ENCODE measurements at places on chromosomes 16 and 17.
A peak's percentile ranks its signal among the peaks of the same experiment; 100 is the strongest.

GRCh38 chr17:3026856-3027751, 36.3 kb downstream of the OR1D5 start:
- no peak for DNase-seq

- no peak for DNase-seq
Observed at GRCh38 chr17:77693776-77694175, 264.7 kb upstream of the TNRC6C start.

DNA sequence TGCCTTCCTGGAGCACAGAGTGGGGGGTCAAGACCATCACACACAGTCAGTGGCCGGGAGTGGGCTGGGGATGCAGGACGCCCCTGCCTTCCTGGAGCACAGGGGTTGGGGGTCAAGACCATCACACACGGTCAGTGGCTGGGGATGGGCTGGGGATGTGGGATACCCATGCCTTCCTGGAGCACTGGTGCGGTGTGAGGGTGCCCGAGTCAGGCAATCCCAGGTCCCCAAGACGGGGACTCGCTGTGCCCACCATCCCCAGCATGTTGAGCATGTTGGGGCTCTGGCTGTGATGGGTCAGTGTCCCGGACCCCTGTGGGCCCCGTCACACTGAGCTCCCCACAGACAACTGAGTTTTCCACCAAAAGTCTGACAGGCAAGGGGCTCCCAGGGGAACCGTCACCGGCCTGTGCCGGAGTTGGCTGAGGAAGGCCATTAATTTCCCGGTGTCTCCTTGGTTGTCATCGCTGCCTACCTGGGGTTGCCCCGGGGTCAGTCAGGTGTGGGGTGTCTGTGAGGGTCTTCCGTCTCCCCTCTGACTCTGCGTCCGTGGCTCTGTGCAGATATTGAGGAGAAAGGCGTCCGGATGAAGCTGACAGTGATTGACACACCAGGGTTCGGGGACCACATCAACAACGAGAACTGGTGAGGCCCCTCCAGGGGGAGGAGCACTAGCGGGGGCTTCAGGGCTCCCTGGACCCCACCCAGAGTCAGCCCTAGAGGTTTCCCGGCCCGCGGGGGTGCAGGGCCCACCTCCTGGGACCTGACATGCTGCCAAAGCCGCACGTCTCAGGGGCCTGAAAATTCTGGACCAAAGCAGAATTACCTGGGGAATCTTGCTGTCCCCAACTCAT, 347.1 kb downstream of the SEC14L1 start:
- DNase-seq: no peak

DNA sequence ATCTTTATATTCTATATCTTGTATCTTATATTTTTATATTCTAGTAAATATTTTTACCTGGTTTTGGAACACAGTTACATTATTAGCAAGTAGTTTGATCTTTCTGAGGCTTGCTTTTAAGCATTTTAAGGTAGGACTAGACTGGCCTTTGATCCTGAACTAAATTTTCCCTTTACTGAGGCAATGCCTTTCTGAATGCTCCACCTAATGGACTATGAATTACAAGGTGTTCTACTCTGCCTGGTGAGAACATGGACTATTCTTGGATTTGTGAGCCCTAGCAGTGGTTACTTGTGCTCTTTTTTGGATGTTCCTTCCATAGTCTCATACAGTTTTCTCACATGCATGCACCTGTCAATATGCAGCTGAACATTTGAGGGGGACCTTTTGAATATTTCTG, 32.5 kb upstream of the SMIM36 start:
- no peak for DNase-seq

- DNase-seq: no peak
Observed at GRCh38 chr17:77503293-77503655, 362.5 kb downstream of the SEC14L1 start.

- DNase-seq: no peak
Observed at GRCh38 chr17:5184288-5184687, 7.4 kb downstream of the ZNF594 start.

- no peak for DNase-seq
Observed at GRCh38 chr16:86050591-86051367, 151.8 kb downstream of the IRF8 start.

DNA sequence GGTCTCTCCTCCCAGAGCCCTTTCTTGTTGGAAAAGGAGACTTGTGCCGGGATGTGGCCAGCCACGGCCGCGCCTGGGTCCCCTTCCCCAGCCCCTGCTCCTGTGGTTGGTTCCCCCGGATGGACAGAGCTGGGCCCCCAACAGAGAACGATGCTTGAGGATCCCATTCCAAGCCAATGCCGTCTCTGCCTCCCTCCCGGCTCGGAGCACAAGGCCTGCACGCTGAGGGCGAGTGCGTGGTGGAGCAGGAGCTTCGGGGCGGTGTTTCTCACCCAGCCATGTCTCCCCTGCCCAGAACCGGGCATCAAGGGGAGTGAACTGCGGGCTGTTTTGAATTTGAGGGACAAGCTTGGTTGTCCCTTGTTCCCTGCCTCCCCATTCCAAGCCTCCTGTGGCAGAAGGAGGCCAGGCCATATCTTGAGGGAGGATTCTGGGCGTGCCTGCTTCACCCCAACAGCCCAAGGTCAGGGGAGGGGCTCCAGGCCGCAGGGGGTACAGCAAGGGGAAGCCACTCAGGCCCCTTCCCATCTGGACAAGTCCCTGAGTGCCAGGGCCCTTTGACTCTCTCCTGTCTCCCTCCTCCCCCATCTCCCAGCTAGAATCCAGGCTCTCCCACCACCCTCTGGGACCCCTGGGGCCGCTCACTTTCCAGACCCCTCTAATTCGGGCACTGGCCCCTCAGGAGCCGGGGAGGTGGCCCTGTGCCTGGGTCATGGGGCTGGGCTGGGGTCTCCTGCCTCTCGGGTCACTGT, 43.6 kb downstream of the SOCS3 start:
- DNase-seq: no peak

- DNase-seq: peak; percentile 31
Observed at GRCh38 chr17:752620-753219, 656 bp upstream of the GEMIN4 start.

GRCh38 chr17:81382851-81383250, 12.4 kb upstream of the BAHCC1 start:
- no peak for DNase-seq

DNA sequence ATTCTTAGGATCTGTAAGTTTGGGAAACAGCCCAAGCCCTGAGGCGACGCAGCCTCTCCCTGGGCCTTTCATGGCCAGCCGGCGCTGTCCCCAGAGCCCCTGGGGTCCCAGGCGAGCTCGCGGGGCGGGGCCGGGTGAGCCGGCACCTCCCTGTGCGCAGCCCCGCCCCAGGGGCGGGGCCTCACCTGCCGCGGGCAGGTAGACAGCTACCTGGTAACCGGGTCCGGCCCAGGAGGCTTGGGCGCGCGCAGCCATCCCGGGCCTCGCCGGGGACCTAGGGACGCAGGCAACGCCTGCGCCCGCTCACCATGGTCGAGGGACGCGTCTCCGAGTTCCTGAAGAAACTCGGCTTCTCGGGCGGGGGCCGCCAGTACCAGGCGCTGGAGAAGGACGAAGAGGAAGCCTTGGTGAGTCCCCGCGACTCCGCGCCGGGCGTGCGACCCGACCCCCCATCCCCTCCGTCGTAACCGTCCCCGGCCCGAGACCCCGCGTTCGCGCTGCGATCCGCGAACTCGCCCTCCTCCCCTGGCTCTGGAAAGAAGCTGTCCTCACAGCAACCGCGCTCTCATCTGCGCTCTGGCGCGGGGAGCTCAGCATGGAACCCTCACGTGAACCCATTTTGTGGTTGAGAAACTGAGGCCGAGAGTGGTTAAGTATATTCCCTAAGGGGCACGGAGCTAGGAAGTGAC, at the start of gene ATP2C2:
ATP2C2 (plus strand) TSS at position 231 of the 689 bp plus-strand sequence; CDS start at position 309, 78 bp downstream.
- DNase-seq: no peak

DNA sequence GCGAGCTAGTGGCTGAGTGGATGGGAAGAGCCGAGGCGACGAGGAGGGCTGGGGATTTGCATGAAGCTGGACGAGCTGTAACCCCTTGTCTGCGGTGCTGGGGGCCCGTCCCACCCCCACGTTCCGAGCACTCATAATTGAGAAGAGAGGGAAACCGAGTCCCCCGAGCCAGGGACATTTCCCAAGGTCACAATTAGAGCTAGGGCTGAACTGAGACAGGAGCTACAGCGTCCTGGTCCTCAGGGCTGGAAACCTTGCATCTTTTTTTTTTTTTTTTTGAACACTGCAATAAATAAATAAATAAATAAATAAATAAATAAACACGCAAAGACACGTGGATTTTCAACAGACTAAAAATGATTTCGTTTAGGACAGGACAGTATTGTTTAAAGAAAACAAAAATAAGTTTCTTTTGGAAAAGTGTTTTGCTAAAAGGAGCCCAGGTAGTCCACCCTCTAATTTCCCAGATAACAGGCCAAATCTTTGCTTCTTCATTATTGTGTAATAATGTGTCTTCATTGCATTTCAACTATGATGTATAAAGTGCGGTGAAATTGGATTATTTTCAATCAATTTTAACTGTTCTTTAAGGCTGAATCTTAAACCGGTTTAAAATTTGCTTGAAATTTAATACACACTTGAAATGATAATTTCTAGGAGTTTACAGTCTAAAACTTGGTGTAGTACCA, 992 bp downstream of the GDPD1 start:
- DNase-seq: no peak

- no peak for DNase-seq
Observed at GRCh38 chr16:13350000-13350399, 448.6 kb downstream of the SHISA9 start.

- no peak for DNase-seq
Observed at GRCh38 chr17:50020841-50021599, 26.0 kb upstream of the DLX3 start.

DNA sequence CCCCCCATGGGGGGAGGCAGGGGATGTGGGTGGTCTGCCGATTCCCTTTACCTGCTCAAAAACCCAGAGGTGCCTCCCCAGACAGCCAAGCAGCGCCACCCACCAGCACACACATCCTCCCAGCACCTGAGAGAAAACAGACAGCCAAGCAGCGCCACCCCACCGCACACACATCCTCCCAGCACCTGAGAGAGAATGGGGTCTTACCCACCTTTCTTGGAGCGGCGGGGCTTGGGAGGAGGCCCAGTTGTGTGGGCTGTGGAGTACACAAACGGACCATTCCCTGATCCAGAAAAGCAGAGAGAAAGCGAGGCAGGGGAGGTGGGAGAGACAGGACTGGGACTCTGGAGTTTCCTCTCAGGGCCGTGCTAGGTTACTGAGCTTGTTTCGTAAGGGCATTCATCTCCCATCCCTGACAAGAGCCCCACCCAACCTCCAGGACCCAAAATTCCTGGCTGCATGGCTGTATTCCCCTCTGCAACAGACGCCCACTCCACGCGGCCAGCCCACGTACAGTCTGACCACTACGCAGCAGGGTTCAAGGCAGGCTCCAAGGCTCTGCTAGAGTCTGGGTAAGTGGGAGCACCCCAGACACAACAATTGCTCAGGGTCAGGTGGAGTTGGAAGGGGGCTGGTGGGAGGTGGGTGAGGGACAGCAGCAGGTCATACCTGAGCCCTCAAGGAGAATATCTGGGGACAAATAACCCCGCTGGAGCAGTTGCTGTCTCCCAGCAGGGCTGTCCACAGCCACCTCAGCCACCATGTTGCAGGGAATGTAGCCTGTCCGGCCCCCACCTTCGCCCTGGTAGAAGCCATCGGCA, 22.3 kb downstream of the TSPOAP1 start:
- DNase-seq: no peak

DNA sequence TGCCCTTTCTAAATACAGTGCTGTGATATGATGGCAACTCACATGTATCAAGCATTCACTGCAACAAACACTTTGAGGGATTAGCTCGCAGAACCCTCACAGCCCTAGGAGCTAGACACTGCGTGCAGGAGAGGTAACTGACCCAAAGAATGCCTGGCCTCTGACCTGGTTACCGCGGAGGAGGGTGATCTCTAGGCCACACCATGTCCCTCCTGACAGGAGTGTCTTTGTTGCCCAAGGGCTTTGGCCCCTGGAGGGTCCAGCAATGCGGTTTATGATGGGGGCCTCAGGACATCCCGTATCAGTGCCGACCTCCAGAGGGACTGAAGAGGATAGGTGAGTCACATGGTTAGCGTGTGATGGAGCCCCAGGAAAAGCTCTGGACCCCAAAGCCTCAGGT, 130.6 kb downstream of the MGAT5B start:
- no peak for DNase-seq

- no peak for DNase-seq
Observed at GRCh38 chr16:83686726-83687125, 121.1 kb upstream of the HSBP1 start.

GRCh38 chr17:5437721-5438317, 1.1 kb downstream of the C1QBP start:
- DNase-seq: peak; percentile 13

DNA sequence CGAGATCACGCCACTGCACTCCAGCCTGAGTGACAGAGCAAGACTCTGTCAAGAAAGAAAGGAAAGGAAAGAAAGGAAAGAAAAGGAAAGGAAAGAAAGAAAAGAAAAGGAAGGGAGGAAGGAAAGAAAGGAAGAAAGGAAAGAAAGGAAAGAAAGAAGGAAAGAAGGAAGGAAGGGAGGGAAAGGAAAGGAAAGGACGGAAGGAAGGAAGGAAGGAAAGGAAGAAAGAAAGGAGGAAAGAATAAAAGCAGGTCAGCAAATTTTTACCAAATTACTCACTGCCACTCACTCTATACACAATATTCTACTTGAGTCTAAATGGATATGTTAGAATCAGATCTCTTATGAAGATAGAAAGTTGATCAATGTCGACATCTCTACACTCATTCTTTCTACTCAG, 49.8 kb downstream of the RND2 start:
- DNase-seq: no peak

DNA sequence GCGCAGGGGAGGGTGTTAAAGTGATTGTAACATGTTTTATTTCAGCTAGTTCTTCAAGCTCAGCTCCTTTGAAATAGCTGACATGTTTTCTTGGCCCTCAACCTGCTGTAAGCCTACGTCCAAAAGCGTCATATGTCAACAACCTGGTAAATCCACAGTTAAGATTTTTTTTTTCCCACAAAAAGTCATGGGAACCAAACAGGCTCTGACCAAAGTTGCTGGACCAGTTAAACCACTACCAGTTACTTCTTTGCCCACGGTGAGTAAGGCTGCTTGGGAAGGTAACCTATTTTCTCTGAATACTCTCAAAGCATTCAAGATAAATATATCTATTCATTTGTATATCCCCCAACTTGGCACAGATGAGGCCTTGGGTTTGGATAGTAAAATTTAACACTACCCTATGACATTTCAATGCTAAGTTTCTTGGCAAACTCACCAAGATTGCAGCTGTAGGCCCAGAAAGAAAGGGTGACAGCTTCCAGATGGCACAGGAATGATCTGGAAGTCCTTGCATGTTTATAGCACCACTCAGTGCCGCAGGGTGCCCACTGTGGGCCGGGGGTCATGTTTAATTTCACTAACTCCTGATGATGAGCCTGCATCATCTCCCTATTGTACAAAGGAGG, 166.2 kb downstream of the XYLT1 start:
- DNase-seq: no peak

GRCh38 chr16:83738923-83739503, 68.8 kb upstream of the HSBP1 start:
- no peak for DNase-seq

GRCh38 chr16:53085931-53086421, 31.2 kb downstream of the CHD9 start:
- no peak for DNase-seq

- DNase-seq: no peak
Observed at GRCh38 chr17:27635275-27635823, 4.4 kb downstream of the LGALS9 start.

GRCh38 chr17:81542431-81543338, 9.5 kb downstream of the FAAP100 start:
- no peak for DNase-seq

GRCh38 chr17:57959929-57960328, 4.7 kb upstream of the CUEDC1 start:
- no peak for DNase-seq

GRCh38 chr16:58027161-58027915, 1.8 kb downstream of the MMP15 start:
- no peak for DNase-seq
